T-helper 22 cell (primary cell): ENCODE measurements at places on chromosomes 11 and 22.

DNA sequence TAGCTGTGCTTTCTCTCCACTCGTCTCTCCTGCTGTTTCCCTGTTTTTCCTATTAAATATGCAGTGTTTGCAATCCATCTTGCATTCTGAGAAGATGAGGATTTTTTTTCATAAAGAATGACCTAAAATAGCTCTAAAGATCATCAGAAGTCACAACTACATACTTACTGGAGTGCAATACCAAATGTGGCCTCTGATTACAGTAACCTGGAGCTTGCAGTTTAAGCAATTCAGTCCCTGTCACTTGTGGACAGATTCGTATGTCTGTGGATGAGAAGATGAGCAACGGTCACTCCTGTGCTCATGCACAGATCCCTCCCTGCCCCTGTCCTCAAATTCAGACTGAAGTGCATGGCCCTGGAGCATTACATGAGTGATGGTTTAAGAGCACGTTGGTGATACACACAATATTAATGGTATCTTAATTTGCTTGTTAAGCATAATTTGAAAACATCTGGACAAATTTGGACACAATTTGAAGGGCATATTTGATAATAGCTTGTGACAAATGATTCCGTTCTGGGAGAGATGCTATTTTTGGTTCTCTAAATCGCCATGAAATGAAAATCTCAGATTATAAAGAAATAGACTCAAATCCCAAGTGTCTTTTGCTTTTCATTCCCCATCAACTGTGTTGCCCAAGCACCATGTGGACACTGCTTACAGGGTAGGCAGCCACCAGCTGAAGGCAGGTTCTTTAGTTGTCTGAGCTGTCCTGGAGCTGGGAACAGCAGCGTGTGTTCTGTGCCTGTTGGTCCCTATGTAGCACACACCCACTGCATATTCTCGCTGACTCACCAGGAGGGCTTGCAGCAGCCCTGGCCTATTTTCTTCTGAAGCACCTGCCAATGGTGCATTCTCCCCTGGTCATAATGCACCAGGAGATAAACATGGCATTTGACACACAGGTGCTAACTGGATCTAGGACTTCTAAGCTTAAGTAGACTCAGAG lies 32.6 kb upstream of the PRAME start:
- no peak for DNase-seq

DNA sequence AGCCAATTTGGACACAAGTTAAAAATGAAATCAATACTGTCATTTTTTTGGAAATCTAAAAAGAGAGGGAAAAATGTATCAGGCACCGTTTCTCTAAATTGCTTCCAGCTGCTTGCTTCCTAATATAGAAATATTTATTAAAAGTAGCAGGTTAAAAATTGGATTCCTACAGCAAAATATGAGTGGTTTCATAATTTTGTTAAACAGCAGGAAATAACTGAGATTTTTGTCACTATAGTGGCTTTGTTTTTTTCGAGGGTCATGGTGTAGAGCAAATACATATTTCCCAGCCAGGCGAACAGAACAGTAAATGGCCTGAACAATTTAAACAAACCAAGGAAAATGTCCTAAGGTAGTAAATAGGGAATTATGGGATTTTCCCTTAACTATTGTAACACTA lies 159.7 kb downstream of the DDX10 start:
- no peak for DNase-seq

DNA sequence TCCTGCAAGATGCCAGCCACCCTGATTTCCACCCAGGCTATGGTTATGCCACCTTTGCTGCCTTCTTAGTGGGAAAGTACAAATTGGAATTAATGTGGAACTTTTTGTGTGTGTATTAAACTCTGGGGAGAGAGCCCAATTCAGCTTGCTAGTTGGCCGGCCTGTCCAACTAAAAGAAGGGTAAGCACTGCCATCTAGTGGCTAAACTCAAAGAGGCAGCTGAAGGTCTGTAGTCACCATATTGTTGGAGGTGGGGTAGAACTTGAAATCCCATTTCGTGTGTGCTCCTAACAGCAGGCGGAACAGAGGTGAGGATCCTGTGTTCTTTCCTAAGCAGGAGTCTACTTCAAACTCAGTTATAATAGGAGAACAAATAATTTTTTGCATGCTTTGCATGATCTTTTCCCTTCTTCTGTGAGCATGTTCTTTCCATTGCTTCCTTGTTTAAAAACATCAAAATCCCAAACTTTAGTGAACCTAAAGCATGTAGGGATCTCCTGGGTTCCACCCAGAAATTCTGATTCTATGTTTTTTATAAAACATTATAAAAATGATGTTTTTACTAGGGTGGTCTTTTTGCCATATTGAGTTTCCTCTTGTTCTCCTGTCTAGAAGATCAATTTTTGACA lies 138.8 kb upstream of the SORL1-AS1 start:
- DNase-seq = peak; percentile 21

GRCh38 chr11:78192223-78192719 lies 3.6 kb downstream of the USP35 start:
- DNase-seq = no peak

DNA sequence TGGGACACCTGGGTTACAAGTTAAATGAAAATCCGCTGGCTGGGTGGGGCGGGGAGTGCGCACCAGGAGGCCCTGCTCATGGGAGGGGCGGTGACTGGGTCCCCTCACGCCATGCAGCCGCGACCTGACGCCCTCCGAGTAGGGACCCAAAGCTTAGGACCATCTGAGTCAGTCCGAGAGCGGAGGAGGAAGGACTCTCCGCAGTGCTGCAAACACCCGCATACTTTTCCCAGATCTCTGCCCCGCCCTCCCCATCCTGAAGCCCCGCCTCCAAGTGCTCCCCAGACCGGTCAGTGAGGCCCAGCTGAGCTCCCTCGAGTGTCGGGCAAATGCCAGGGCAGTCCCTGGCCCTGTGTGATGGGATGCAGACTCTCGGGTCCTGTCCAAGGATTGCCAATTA lies 6.6 kb upstream of the FLI1 start:
- DNase-seq = no peak

- DNase-seq = no peak
Observed at GRCh38 chr11:13210424-13210823, 67.2 kb upstream of the BMAL1 start.

- no peak for DNase-seq
Observed at GRCh38 chr22:24011735-24012068, 598 bp downstream of the CABIN1 start.

DNA sequence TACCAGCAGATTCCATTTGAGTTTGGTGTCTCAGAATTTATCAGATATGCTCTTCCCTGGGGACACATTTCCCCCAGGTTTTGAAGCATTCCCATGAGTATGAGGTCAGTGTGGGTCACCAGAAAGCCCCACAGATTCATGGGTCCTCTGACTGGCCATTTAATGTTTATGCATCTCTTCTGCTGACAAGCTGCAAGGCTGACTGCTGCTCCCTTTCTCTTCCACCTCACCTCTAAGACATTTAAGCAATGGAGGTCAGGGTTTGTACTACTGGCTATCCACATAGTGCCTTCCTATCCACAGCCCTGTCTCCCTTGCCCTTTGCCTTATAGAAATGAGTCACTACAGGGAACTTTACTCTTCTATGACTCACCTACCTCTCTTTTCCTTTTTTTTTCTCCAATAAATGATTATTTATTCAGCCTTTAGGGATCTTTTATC lies 106.0 kb upstream of the TIMP3 start:
- no peak for DNase-seq

DNA sequence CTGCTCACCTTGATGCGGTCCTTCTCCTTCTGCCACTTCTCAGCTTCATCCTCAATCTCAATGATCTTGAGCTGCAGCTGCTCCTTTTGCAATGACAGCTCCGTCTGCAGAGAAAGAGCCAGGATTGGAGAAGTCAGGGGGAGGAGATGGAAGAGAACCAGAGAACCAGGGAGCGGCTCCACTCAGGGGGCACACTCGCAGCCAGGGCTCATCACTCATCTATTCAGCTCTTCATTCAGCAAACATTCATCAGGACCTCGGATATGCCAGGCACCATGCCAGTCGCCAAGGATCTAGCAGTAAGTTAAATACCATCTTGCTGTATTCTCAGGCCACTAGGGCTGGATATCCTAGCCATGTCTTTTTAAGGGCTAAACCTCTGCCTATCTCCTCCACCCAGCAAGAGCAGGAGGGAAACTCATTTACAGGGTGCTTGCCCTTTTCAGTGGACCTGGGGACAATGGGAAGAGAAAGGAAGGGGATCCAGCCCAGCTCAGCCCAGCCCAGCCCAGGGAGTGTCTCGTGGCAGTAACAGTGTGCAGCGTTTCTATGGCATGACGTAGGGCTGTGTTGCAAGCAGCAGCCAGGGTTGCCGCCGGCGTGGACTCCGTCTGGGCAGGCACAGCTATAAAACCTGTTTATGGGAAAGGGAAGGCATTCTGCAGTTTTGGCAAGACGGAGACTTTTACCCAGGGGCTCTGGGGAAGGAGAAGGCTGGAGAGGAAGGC lies 9.4 kb downstream of the TRIM29 start:
- no peak for DNase-seq
